ENCODE measurements at places on chromosomes 2 and 18.

GRCh38 chr18:12747530-12748315 lies 44.9 kb downstream of the PSMG2 start:
- DNase-seq: no peak

- DNase-seq: no peak
These were observed 14.1 kb upstream of the IL1RL2 start for GRCh38 chr2:102172745-102173144.

GRCh38 chr2:106339609-106340008 lies 128.6 kb downstream of the RGPD3 start:
- DNase-seq: no peak

- DNase-seq: no peak
These were observed 88.8 kb downstream of the VWA3B start for GRCh38 chr2:98175811-98176210.

- DNase-seq: no peak
These were observed 45.9 kb downstream of the IL1R2 start for GRCh38 chr2:102037681-102038080.

GRCh38 chr2:37928377-37928776 lies 3.3 kb downstream of the RMDN2 start:
- no peak for DNase-seq

- no peak for DNase-seq
These were observed 546.6 kb upstream of the LRRTM4 start for GRCh38 chr2:78068808-78069207.

DNA sequence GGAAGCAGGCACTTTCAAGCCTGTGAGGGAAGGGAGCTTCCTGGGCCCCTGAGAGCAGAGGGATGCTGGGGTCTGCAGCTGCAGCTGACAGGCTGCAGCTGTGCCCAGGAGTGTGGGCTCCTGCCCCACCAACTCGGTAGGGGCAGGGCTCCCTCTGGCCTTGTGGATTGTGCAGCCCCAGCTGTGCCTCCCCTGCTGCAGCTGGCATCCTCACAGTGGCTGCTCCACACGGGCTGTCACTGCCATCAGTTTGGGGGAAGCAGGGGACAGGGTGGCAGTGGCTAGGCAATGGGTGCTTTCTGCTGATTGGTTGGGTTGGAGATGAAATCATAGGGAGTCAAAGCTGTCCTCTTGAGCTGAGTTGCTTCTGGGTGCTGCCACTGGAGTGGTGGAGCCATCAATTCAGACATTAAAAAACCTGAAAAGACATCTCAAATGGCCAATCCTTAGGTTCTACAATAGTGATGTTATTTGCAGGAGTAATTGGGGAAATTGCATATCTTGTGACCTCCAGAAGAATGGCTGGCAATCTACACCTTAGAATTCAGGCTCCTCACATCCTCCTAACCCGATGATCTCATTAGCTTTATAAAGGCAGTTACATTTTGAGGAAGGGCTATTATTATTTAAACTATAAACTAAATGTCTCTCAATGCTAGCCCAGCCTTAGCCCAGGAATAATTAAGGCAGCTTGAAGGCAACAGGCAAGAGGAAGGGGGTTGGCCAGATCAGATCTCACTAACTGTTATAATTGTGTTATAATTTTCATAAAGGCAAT lies 41.3 kb downstream of the FAM171B start:
- no peak for DNase-seq

DNA sequence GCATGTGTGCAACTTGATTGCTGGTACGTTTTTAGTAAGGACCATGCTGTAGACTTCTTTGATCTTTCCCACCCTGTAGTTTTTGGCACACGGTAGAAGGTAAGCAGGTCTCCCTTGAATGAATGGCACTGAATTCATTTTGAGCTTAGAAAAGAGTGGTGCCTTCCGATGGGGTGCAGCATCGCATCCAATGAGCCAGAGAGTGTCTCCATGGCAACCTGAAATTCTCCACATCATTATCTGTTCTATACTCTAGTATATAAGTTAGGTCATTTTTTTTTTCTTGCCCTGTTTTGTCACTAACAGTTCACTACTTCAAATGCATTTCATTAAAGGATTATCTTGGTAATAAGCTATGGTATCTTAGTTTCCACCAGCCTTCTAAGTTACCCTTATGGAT lies 81.2 kb upstream of the REV1 start:
- no peak for DNase-seq

DNA sequence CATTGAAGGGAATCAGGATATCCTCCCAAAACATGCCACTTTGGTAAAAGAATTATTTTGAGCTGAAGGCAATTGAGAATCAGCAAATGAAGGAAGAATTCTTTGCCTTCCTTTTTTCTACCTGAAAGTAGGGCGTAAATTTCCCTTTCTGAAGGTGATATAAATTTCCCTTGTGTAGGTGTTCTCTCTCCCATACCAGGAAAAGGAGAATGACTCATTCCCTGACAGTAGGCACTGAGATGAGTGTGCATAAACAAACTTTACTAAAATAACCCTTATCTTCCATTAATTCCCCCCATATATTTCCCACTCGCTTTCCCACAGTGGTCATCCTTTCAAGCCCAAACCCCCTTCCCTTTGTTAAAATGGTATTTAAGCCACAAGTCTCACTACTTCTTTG lies 1339.0 kb downstream of the LRP1B start:
- no peak for DNase-seq

DNA sequence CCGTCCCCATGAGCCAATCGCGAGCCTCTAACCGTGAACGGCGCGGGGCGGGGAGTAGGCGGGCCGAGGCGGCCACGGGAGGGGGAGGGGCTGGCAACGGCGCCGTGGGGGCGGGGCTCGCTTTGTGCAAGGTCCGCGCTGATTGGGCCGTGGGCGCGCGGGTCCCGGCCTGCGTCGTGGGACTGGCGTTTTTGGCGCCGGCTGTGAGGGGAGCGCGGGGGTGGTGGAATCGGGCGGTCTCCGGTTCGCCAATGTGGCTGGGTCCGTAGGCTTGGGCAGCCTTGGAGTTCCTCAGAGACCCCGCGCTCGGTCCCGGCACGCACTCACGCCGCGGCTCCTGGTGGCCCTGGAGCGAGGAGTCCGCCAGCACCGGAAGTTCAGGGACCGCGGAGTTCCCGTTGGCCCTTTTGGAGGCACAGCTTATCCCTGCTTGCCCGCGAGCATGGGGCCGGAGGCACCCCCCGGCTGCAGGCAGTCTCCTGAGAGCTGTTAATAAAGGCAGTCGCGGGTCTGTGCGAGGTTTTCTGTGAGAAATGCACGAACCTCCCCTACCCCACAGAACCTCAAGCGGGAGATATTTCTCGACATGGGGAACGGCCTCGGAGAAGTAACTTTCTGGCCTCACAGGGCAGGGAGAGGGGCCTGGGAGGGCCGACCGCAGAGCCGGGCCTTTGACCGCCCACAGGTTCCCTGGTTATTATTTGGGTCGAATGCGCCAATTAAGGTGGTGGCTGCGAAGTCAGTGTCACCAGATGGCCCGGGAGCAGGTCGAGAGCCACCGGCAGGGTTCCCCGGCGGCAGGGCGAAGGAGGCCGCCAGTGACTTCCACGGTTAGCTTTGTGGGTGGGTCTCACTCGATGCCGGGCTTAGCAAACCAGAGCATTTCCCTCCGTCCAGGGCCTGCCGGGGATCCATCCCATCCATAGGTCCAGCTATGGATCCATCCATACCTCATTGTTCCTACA lies 574 bp upstream of the NCL start:
- DNase-seq: peak; percentile 97

DNA sequence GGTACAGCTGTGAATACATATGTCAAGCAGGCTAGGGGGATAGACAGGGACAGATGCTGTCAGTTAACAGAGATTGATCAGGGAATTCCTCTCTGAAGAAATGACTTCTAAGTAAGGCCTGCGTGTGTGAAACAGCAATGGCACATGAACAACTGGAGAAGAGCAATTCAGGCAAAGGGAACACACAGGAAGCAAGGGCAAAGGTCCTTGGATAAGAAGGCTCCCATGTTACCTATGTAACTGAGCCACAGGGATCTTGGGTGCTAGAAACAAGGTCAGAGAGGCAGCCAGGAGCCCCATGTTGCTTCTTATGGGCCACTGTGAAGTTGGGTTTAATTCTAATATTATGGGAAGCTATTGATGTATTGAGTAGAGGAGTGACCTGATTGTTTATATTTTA lies 373.7 kb upstream of the ACVR2A start:
- DNase-seq: no peak

- no peak for DNase-seq
These were observed 142.9 kb upstream of the NXPH2 start for GRCh38 chr2:138922973-138923563.

- DNase-seq: no peak
These were observed 48.7 kb downstream of the ACYP2 start for GRCh38 chr2:54164106-54164505.

- no peak for DNase-seq
These were observed 15.8 kb upstream of the RTTN start for GRCh38 chr18:70221156-70221914.

DNA sequence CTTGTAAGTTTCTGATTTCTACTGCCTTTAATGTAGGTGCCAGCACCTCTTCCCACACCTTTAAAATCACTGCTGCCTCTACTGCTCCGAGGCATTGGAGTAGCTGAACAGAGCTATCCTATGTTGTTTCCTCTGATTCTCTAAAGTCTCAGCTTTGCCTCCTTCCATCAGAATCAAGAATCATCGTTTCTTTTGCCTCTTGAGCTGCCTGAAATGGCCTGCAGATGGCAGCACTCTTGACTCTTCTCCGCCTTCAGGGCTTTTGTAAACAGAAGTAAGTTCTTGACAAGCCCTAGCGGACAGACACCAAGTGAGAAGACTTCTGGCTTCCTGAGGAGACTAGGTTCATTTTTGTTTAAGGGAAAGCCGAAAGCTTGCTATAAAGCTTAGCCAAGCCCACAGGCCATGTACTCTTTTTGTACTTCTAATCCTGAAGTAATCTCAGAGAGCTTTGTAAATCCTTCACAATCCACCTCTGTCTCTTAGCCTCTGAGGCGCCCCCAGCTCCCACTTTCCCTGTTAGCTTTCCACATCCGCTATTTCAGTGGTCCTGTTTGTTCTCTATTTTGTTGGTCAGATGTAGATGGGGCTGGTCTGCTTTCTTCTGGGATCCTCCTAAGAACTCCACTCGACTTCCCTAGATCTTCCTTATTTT lies 48.4 kb downstream of the GTF3C3 start:
- peak; percentile 38 for DNase-seq

DNA sequence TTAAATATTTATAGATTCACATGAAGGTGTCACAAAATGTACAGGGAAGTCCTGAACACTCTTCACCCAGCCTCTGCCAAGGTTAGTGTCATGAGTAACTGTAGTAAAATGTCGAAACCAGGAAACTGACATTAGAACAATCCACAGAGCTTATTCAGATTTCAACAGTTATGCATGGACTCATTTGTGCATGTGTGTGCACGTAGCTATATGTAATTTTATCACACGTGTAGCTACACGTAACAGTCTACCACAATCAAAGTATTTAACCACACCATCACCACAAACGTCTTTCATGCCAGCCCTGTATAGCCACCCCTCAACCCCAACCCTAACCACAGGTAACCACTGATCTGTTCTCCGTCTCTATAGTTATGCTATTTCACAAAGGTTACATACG lies 211.7 kb upstream of the REV1 start:
- DNase-seq: no peak

- DNase-seq: no peak
These were observed 145.6 kb downstream of the ANKRD44 start for GRCh38 chr2:197165020-197165419.

- DNase-seq: no peak
These were observed 6.3 kb downstream of the PDCD1 start for GRCh38 chr2:241852116-241852980.

- DNase-seq: no peak
These were observed 451.5 kb downstream of the EPHA4 start for GRCh38 chr2:221120643-221121042.

GRCh38 chr18:25187521-25188192 lies 164.3 kb downstream of the ZNF521 start:
- no peak for DNase-seq

- no peak for DNase-seq
These were observed 420.3 kb upstream of the MMADHC start for GRCh38 chr2:150007815-150008430.

DNA sequence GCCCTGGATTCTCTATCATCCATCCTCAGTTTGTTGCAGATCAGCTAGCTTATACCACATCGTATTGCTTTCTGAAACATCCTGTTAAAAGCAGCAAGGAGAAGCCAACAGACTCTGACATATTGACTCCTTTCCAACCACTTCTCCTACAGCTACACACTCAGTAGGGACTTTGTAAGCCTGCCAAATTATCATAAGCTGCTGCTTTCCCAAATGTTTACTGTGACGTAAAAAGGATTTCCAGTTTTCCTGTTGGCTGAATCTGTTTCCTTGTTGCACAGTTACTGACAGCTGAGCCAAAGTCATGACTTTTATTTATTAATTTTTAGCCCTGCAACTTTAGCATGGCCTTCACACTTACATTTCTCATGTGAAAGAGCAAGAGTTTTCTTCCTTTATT lies 294.3 kb downstream of the KCNJ3 start:
- no peak for DNase-seq

DNA sequence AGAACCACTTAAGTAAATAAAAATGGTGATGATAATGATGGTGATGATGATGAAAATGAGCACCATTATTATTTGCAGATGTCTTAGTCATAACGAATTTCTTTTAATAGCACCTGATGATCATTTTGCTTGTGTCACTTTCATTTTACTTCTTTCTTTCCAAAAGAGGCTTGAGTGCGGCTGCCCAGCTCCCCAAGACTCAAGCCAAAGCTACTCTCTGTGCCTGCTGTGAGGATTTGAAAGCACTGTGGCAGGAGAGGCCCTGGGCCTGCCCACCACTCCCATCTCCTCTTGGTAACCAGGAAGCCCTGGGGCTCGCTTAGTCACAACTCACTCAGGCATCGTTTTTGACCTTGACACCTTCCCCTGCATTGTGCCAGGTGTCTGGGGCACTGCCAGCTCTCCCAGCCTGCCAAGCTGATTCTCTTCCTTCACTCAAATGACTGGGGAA lies 41.2 kb downstream of the RPL37A start:
- DNase-seq: no peak

DNA sequence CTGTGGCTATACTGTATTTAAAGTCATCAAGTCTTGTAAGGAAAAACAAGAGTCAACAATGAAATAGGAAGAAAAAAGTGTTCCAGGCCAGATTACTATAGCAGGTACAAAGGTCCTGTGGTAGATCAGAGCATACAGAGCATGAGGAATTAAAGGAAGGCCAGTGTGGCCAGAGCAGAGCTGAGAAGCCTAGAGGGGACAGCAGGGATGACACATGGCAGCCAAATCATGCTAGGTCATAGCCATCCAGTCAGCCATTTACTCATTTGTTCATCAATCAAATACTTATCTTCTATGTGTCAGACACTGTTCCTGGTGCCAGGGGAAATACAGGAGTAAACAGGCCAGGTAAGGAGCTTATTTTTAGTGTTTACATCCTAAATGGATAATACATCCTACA lies 24.3 kb downstream of the ADD2 start:
- DNase-seq: no peak

GRCh38 chr2:211881449-211881848 lies 657.2 kb downstream of the ERBB4 start:
- DNase-seq: no peak

Measured in stimulated activated CD8-positive, alpha-beta memory T cell treated with anti-CD3 and anti-CD28 coated beads, Interleukin-12 subunit alpha, Interleukin-12 subunit beta, amount 100 ng/mL, for 1 hour (primary cell).